Stimulated activated CD4-positive, alpha-beta T cell treated with anti-CD3 and anti-CD28 coated beads, Interleukin-15, amount 100 ng/mL, for 24 hours (primary cell): ENCODE measurements at places on chromosomes 11 and 22.

DNA sequence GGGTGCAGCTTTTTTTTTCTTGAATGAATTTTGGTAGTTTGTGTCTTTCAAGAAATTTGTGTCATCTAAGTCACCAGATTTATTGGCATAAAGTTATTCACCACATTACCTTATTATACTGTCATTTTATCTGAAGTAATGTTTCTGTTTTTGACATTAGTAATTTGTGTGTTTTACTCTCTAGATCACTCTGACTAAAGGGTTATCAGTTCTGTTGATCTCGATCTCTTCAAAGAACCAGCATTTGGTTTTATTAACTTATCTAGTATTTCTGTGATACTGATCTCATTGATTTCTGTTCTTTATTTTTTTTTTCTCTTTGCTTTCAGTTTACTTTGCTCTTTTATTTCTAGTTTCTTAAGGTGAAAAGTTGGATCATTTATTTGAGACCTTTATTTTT is 55.5 kb downstream of the PDHX start:
- no peak for DNase-seq

DNA sequence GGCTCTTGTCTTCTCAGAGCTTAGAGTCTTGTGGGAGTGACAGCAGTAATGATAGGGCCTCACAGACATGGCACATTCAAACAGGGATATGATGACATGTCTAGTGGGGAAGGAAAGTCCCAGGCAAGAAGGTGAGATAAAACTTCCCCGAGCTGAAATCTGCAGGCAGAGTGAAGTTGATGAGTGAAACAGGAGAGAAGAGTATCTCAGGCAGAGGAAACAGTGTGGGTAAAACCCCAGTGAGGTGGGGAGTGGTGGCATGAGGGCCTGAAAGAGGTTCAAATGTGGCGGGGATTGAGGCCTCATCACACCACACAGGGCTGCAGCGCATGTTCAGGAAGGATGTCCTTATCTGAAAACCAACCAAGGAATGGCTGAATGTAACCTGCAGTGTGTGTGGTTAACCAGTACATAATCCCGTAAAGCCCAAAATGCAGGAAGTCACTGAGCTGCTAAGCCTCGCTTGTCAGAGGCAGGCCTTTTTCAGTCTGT is 153.8 kb upstream of the E2F8 start:
- no peak for DNase-seq

GRCh38 chr11:83779876-83780275 is 493.7 kb upstream of the CCDC90B start:
- DNase-seq: no peak

DNA sequence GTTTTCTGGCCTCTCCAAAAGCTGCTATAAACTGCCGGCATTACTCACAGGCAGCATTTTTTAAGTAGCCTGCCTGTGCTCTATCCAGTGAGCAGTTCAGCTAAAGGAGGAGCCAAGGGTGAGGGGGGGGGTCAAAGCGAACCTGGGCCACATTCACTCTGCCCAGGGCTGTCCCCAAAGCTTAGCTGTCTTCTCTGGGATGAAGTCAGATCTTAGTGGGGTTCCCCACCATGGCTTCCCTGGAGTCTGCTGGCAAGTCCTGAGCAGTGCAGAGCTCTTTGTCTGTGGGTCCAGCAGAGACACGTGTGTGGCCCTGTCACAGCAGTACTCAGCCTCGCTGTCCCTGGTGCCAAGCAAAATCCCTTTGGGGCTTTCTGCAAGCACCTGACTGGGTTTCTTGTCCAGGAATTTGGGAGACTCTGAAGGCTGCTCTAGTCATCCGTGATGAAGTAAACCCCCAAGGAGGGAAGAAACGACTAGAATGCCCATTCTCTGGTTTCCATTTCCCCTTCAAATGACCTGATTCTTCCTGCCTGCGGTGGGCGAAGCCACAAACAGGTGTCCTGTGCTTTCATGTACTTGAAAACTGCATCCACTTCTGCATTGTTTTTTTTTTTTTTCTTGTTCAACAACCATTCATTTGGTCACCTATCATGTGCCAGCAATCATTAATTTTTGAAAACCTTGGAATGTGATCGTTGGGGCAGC is 2.6 kb downstream of the KCNJ5 start:
- DNase-seq: no peak

- no peak for DNase-seq
Measured at GRCh38 chr11:126440276-126440675, 84.8 kb downstream of the ST3GAL4 start.

GRCh38 chr11:2325123-2325522 is 23.3 kb downstream of the TSPAN32 start:
- no peak for DNase-seq

GRCh38 chr11:45079943-45080719 is 66.3 kb upstream of the PRDM11 start:
- DNase-seq: peak; percentile 67

GRCh38 chr11:1916132-1916985 is 3.1 kb upstream of the TNNT3 start:
- peak; percentile 22 for DNase-seq

DNA sequence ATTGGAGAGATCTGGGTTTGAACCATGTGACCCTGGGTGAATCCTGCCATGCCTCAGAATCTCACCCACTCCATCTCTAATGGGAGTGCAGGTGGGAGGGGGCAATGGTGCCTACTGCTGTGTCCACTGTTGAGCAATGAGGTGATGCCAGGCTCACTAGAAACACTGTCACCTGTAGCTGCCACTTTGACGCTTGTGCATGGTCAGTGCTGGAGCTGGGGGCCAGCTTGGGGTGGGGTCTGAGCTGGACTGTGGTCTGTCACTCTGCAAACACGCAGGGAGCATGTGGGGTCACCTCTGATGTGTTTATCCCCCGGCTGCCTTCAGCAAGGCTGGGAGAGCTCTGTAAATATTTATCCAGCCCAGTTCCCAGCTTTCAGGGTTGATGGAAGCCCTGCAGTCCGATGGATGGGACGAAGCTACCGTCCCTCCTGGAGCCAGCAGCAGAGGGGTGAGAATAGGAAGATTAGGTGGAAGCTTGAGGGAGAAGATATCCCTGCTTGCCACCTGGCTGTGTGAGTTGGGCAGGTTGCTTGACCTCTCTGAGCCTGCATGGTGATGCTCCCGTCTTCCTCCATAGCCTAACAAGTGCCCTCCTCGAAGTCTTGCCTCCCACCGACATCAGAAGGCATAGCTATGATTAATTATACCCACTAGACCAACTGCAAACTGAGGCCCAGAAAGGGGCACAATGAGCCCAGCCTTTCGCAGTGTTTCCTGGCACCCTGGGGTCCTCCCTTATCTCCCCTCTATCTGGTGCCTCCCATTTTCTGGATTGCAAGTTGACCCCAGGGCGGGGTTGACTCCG is 1.7 kb downstream of the MMP11 start:
- DNase-seq: no peak

GRCh38 chr11:83206221-83206620 is 12.7 kb downstream of the ANKRD42 start:
- no peak for DNase-seq

DNA sequence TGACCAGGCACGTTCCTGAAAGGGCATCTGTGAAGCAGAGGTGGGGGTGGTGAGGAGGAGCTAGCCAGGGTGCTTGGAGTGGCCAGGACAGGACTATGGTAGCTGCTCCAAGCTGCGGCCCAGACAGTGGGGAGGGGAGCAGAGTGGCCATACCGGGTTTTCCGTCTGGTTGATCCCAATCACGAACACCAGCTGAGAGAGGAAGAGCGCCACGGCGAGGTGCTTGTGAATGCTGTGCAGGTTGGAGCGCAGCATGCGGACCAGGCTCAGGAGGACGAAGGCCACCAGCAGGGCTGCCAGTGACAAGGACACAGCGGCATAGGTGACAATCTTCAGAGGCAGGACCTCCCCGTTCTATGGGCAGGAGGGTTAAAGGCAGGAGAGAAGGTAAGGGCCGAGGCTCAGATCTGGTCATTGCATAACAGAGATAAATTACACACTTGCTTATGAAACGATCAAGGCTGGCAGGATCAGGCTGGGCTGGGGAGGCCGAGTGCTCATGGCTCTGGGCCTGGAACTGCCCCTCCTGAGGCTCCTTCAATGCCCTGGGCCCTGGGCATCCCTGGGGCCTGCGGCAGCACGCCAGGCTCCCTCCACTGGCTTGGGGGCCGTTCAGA is 41.5 kb downstream of the TRMU start:
- no peak for DNase-seq

- DNase-seq: no peak
Measured at GRCh38 chr11:13064593-13064992, 55.5 kb downstream of the RASSF10 start.

- DNase-seq: no peak
Measured at GRCh38 chr11:76610871-76611475, 59.6 kb downstream of the LRRC32 start.

DNA sequence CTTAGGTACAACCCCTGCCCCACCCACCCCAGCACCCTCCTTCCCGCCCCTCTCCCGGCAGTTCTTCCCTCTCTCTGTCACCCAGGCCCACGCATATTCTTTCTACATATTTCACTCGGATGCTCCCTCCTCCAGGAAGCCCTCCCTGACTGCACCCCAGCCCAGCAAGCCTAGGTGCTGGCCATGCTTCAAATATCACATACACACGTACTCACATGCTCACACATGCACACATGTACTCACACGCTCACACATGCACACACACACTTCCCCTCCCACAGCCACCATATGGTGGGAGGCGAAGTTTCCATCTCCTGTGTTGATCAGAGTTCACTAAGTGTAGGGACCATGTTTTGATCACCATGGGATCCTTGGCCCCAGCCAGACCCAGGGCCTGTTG is 90.4 kb downstream of the WNT7B start:
- no peak for DNase-seq

DNA sequence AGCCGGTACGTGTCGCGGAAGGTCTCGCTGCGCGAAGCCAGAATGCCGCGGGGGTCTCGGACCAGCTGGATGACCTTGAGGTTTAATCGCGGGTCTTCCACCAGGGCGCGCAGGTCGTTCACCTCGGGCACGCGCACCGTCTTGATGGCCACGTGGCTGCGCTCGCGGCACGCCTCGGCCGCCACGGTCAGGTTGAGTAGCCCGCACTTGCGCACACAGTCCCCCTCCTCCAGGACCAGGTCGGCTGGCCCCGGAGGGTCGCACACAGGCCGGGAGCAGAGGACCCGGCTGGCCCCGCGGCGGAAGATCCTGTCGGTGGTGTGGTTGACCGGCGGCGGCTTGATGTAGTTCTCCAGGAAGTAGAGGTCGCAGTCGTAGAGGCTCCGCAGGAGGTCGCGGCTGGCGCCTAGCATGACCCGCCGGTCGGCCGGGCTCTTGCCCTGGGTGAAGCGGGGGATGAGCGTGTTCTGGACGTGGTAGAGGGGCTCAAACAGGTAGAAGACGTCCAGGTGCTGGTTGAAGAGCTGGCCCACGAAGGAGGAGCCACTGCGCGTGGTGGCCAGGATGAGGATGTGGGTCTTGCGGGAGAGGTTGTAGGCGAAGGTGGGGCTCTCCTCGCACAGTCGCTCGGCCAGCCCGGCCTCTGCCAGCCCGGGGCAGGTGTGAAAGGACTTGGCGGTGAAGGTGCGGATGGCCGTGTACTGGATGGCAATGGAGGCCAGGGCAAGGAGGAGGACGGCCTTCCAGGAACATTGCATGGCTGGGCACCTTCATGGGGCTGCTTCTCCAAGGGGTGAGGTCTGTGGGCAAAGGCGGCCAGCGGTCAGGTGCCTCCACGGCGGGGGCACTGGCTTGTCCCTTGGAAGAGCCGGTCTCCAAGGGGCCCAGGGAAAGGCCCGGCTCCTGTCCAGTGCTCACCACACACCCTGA is 15.0 kb downstream of the CHST1 start:
- DNase-seq: no peak

GRCh38 chr22:44497218-44497904 is 672 bp downstream of the RTL6 start:
- DNase-seq: peak; percentile 25

GRCh38 chr11:110435780-110436717 is 6.3 kb downstream of the FDX1 start:
- no peak for DNase-seq

DNA sequence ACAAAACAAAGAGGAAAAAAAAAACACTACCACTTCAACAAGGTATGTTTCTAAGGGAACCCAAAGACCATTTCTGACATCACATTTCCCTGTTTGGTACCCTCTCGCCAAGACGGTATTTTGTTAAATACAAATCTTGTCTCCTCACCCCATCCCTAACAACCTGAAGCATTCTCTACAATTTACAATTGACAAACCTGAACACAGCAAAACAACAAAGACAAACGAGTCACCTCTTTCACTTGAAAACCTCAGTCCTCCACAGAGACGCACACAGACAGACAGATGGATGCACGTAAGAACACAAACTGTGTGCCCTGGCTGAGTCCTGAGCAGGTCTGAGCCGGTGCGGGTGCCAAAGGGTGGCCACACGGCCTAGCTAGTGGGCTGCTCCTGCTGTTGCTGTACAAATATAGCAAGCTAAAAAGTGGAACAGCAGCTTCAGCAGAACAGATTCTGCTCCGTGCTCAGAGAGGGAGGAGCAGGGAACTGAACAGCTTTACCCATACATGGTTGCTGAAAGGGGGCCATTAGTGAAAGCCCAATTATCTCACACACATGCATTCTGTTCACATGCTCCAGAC is 28.5 kb downstream of the CELF1 start:
- no peak for DNase-seq
